ENCODE measurements at places on chromosomes 13 and 19. TPM values are rescaled to one million over a fixed set of nuclear protein-coding genes. Genes with fewer than 3 reads are reported as not detected.

Gene FUT6
- 1.1 TPM for total RNA-seq

Gene MEIOSIN
- not detected for total RNA-seq

Gene SMIM24
- not detected for total RNA-seq

Gene SARS2
- 21.0 TPM for total RNA-seq

Gene BRME1
- 2.0 TPM for total RNA-seq

Gene KANK2
- 191 TPM for total RNA-seq

Gene C5AR1
- 79.9 TPM for total RNA-seq

Gene ZNF726
- 3.2 TPM for total RNA-seq

Gene LILRA5
- 21.9 TPM for total RNA-seq

Gene MYO1F
- total RNA-seq: 162 TPM

Gene MVB12A
- 45.3 TPM for total RNA-seq

Gene GGN
- 0.59 TPM for total RNA-seq

Gene CCDC70
- not detected for total RNA-seq

Gene PGLYRP2
- not detected for total RNA-seq

Gene RNF6
- total RNA-seq: 29.3 TPM

Gene MYO9B
- 205 TPM for total RNA-seq

Gene KANK3
- 49.0 TPM for total RNA-seq

Gene CD22
- total RNA-seq: 19.1 TPM

Gene ZNF682
- total RNA-seq: 4.6 TPM

Gene KASH5
- 3.1 TPM for total RNA-seq

Gene ENOX1
- total RNA-seq: 2.0 TPM

Gene NLRP5
- not detected for total RNA-seq

Gene KLK14
- 0.89 TPM for total RNA-seq

Gene FCHO1
- total RNA-seq: 8.7 TPM

Gene MTUS2
- total RNA-seq: 0.21 TPM

Gene MAMSTR
- 1.5 TPM for total RNA-seq

Gene SETDB2
- total RNA-seq: 21.1 TPM
